Esophagus squamous epithelium (tissue), 5 donors: ENCODE measurements at places on chromosomes 12 and 14.

GRCh38 chr14:55139141-55139540 is 10.1 kb downstream of the LGALS3 start:
- DNase-seq = no peak

GRCh38 chr12:26614011-26614616 is 218.9 kb downstream of the ITPR2 start:
- no peak for DNase-seq

DNA sequence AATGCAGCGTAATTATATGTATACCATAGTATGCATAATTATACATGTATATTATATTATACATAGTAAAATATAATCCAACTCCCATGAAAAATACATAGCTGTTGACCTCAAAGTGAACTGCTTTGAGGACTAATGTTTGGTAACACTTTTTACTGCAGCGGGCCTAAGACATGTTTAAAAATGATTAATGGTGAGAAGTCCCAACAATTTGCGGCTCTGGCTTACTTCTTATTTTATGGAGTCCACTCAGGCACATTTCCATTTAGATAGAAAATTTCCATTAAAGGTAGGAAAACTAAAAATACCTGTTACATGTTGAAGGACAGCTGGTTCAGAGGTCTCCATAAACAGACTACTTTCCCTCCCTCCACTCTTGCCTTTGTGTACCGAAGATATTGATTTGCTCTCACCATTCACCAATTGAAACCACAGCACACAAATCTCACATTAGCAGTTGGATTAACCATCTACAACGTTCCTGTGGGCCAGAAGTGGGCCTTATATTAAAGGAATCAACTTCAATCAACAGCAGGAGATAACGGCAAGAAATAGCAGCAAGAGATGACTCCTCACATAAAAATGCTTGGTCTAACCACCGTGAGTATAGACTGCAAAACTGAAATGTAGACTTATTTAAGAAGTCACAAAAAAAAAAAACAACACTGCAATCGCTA is 14.1 kb upstream of the NT5DC3 start:
- DNase-seq = no peak

DNA sequence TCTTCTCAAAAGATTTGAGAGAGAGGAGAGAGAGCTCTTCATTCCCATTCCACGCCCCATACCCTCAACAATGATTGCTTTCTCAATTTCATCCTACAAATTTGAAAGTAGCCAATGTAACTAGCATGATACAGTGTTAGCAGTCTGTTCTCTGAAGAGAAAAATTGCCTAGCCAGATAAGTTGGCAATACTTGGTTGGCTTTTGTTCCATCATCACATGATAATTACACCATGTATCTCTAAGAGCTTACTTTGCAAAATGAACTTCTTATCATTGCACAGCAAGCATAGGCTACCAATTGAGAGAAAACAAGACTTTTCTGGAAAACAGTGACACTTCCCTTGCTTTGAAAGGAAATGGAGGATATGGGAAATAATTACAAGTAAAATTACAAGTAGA is 68.9 kb downstream of the FSCB start:
- DNase-seq = no peak
